ENCODE measurements at places on chromosomes 2 and 18. TPM values are rescaled to one million over a fixed set of nuclear protein-coding genes. Genes with fewer than 3 reads are reported as not detected.

Gene LDLRAD4
- 38.5 TPM for total RNA-seq

Gene CYP1B1
- total RNA-seq = 2.2 TPM

Gene RIT2
- not detected for total RNA-seq

Gene UGT1A8
- not detected for total RNA-seq

Gene SCYGR2
- total RNA-seq = not detected

Gene LOXHD1
- 0.11 TPM for total RNA-seq

Gene LCT
- 0.29 TPM for total RNA-seq

Measured in activated CD8-positive, alpha-beta T cell treated with anti-CD3 and anti-CD28 coated beads for 36 hours (primary cell).